ENCODE measurements at places on chromosomes 2 and 18.

GRCh38 chr2:135030826-135031225, 16.4 kb downstream of the MAP3K19 start:
- no peak for DNase-seq

- DNase-seq, result no peak
Observed at GRCh38 chr2:216670266-216671080, 24.9 kb downstream of the IGFBP5 start.

- DNase-seq, result no peak
Observed at GRCh38 chr2:236776695-236777251, 207.1 kb downstream of the ACKR3 start.

DNA sequence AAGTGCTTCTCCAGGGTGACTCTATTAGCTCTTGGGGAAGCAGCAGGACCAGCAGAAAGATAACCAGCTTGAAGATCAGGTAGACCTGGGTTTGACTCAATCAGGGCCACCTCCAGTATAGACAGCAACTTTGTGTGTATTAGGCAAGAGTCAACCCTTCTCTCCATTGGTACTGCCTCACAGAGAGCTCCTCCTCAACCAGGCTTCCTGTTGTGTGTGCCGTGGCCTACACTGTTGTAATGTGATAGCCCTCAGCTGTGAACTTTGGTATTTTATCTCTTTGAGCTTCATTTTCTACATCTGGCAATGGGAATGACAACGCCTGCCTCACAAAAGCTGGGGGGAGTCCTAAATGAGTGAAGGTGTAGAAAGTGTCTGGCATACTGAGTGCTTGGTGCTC, 17.0 kb upstream of the MAP3K20 start:
- DNase-seq, result no peak

GRCh38 chr18:5729983-5730699, 165.2 kb downstream of the TMEM200C start:
- no peak for DNase-seq

- DNase-seq, result no peak
Observed at GRCh38 chr2:238921259-238921658, 73.4 kb downstream of the TWIST2 start.

DNA sequence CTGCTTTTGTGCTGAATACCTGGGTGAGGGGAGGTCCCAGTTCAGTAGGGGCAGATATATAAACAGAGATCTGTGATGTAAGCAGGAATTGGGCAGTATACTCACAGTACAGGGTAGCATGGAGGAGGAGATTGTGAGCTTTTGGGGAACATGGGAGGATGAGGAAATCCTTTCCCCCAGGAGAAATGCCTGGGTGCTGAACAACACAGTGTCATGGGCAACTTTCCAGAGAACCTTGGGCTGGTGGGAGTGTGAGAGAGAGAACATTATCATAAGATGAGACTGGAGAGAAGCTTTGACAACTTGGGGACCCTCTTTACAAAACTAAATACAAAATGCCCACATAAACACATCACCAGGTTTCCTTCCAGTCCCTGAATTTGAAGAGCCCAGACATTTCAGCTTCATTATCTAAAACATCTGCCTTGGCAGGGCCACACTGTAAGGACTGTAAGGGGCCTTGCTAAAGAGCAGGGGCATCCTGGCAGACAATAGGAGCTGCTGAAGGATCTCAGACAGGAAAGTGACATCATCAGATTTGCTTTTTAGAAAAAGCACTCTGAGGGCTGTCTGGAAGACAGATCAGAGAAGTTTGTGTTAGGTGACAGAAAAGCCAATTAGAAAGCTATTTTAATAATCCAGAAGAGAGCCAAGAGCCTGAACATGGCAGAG, 303.1 kb upstream of the FBXO11 start:
- no peak for DNase-seq

GRCh38 chr2:29841386-29842004, 79.9 kb downstream of the ALK start:
- DNase-seq, result no peak

- no peak for DNase-seq
Observed at GRCh38 chr18:79905389-79905911, 46.0 kb downstream of the SLC66A2 start.

- DNase-seq, result no peak
Observed at GRCh38 chr2:239009589-239009961, 161.7 kb downstream of the TWIST2 start.

- no peak for DNase-seq
Observed at GRCh38 chr2:15378148-15378908, 182.8 kb downstream of the NBAS start.

DNA sequence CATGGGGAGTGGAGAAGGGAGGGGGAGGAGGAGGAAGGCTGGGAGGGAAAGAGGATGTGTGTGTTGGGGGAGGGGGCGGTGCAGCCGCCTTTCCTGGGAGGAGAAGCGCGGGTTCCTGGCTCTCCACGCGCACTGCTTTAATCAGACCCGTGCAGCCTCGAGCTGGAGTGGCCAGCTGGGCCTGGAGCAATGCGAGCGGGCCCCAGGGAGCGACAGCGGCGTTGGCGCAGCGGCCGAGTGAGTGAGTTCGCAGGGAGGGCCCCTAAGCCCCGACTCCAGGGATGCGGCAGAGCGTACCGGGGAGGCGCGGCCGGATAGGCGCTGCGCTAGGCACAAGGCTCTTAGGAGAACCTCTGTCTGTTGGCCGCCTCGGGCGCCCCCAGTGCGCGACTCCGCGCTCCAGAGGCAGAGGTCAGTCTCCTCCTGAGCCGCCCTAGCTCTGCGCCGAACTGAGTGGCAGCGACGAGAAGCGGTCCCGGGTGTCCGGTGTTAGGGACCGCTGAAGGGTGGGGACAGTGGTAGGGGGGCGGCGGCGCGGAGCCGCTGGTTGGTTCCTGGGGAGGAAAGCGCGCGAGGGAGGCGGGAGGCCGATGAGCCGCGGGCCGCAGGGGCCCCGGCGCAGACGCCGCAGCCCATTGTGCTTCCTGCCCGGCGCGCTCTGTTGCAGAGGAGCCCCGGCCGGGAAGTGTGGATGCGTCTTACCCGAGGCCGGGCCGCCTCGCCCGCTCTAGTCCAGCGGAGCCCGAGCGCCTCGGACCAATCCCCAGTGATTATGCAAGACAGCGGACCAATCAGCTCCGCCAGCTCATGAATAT, 455 bp upstream of the DLX1 start:
- no peak for DNase-seq
